ENCODE measurements at places on chromosomes 11 and 22.
A peak's percentile ranks its signal among the peaks of the same experiment; 100 is the strongest.

DNA sequence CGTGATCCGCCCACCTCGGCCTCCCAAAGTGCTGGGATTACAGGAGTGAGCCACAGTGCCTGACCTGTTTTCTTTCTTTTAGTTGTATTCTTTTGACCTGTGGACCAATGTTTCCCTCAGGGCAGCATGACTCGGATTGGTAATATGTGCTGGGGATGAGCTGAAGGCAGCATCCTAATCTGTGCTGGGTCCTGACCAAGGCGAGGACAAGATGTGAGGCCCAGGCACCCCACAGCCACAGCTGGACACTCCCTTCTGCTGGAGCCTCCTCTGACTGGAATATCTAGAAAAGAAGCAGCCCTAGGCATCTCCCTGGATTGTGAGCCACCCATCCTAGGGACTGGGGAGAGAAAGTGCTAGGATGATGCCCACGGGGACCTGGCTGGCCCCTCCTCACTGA, 105.4 kb downstream of the PDE2A start:
- DNase-seq, result no peak

- DNase-seq, result no peak
Observed at GRCh38 chr11:12901874-12902481, 107.1 kb upstream of the RASSF10 start.

GRCh38 chr11:130411223-130411622, 17.2 kb downstream of the ADAMTS8 start:
- no peak for DNase-seq

DNA sequence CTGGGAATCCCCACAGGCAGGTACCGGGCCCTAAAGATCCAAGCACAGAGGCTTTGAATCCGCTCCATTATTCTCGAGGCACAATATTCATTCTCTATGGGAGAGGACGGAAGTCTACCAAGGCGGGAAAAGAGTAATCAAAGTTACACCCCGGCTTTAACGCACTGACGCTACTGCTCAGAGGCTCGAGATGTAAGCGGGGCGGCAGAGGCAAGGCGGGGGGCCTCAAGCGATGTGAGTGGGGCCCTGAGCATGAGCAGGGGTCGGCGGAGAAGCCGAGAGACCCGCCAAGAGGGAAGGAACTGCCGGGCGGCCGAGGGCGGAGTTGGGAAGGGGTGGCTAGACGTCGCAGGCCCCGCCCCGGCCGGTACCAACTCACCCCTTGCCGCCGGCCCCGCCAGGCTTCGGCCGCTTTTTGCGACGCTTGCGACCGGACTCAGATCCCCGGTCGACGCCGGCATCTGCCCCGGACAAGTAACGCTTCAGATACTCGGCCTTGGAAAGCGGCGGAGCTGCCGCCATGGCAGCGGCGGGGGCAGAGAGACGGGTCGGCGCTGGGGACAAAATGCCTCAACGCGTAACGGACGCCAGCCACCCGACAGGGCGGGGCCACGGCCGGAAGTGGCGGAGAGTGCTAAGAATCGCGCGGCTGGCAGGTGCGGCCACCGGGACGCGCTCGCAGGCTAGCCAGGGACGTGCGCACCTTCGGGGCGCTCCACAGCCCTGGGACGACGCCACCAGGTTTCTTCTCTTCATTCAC, at the start of gene BUD13:
Gene BUD13, minus strand, starts transcription at position 545 of the 760 bp plus-strand sequence. Its CDS starts 23 bp downstream, at position 522.
- DNase-seq, result peak; percentile 95

- peak; percentile 91 for DNase-seq
Observed at GRCh38 chr11:64887757-64888405, 9.5 kb upstream of the EHD1 start.

DNA sequence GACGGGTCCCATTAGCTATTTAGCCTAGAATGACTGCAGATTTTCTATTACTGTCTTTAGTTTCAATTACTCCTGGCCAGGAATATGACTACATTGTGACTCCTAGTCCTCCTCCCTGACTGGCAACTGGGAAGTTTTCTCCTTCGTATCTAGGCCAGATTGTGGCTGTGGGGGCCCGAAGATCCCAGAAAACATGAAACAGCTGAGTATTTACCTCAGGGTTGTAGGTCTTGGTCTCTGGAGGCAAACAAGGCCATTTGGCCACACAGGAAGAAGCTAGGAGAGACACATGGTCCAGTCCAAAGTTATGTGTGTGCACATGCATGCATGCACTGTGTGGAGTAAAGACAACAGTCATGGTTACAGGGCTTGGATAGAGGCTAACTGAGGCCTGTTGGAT, 10.2 kb upstream of the GDPD4 start:
- no peak for DNase-seq

- no peak for DNase-seq
Observed at GRCh38 chr11:44017443-44018126, 30.2 kb upstream of the ACCSL start.

DNA sequence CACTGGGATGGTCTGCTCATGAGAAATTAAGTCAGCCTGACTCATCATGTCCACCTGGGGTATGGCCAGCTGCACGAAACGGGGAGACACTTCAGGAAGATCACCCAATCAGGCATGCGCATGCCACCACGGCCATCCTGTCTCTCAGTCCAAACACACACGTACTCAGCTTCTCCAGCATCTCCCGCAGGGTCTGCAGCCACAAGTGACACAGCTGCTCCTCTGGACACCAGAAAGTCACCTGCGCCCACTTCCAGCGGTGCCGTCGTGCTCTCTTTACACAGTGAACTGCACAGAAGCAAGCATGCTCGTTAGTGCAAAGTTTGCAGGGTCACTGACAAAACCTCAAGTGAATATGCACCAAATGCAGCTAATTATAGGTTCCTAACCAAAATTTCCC, 18.1 kb downstream of the CERK start:
- DNase-seq, result no peak

- peak; percentile 48 for DNase-seq
Observed at GRCh38 chr11:34512840-34513681, 533 bp downstream of the ELF5 start.

- DNase-seq, result no peak
Observed at GRCh38 chr11:42049650-42050049, 590.2 kb upstream of the LRRC4C start.

GRCh38 chr22:39565414-39565944, 5.1 kb upstream of the CACNA1I start:
- DNase-seq, result no peak

DNA sequence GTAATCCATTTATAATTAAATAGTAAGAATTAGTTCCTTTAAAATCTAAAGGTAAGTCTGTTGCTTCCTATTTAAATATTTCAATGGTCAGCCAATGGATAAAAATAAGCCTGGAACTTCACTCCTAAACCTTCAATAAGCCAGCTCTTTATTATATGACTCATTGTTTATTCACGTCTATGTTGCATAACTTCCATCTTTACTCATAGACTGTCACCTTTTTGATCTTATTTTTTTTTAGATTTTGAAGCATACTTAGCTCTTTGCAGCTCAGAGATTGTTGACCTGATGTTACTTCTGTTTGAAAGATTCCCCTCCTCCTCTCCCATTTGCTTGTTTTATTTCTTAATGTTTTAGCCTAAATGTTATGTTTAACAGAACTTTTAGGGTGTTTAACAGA, 1571.2 kb upstream of the RAG2 start:
- DNase-seq, result no peak

GRCh38 chr11:132683602-132684001, 848.7 kb downstream of the OPCML start:
- DNase-seq, result no peak

- no peak for DNase-seq
Observed at GRCh38 chr11:117442049-117442868, 114.6 kb downstream of the CEP164 start.

DNA sequence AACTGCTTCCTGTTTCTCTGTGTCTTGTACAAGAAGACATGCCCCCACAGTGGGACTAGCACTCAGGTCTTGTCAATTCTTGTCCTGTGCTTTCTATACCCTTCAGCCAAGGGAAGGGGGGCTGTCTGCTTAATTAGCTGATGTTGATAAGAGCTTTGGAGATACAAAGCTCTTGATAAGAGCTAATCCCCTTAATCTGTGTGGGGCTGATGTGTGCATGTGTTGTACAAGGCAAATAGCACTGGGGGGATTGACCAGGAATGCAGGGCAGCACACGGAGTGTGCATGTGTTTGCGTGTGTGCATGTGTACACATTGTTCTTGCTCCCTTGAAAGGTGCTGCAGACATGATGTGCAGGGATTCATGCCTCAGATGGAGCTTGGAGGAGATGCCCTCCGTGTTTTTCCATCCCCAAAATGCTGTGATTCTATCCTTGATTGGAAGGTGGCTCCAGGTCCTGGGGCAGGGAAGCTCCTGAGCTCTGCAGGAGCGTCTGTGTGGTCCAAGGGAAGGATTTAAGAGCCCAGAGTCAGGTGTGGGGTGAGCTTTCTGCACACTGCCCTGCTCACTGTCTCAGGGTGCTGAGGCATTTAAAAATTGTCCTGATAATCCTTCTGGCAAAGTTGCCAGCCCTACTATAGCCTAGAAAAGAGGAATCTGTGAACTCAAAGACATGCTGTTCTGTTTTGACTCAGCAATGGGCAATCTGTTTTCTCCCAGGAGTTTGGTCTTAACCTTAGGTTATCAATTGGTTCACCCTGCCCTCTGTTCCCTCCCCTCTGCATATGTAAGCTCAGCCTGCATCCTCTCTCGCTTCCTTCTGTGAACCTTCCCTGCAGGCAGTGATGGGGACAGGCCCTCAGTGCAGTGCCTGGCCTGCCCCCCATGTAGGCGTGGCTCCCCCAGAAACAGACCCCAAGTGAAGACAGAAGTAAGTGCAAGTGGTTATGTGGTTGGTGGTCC, 102.0 kb downstream of the GRIK4 start:
- DNase-seq, result no peak

DNA sequence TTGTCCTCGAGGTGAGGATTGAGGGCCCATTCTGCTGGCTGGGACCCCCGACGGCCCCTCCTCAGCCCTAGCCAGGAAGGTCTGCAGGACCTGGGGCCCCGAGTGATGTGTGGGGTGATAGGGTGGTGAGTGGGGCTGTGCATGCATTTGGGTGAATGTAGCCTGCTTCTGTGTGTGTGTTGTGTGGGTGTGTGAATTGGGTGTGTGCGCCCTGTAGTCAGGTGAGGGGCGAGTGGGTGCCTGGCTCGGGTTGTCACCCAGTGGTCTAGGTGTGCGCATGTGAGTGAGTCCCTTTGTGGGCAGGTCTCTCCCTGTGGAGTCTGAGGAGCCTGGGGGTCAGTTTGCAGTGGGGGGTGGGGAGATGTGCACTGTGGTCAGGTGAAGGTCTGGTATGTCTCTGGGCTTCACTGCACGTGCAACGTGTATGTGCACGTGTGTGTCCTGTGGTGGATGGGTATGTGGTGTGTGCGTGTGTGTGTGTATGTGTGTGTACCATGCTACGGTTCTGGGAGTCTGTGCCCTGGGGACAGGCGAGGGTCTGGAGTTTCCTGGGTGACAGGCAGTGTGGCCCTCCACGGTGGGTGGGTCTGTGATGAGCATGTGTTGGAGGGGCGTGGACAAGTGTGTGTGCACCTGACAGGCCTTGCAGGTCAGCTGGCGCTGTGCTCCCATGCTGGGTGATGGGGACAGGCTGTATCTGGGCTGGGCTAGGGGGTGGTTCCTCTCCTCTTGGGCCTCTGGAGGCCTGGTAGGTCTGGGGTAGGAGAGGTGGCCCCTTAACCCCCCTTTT, 1.0 kb downstream of the TMEM151A start:
- no peak for DNase-seq
